ENCODE measurements at places on chromosomes 12 and 14.

- no peak overlapping the region for H3K4me3 ChIP-seq
- DNase-seq = no peak
- no peaks in the 10 kb centered on the region for H3K4me1 ChIP-seq
- no peaks in the 10 kb centered on the region for H3K27me3 ChIP-seq
- H3K36me3 ChIP-seq = no peaks in the 10 kb centered on the region
Observed at GRCh38 chr14:24042746-24043145, 9.1 kb upstream of the CARMIL3 start.

DNA sequence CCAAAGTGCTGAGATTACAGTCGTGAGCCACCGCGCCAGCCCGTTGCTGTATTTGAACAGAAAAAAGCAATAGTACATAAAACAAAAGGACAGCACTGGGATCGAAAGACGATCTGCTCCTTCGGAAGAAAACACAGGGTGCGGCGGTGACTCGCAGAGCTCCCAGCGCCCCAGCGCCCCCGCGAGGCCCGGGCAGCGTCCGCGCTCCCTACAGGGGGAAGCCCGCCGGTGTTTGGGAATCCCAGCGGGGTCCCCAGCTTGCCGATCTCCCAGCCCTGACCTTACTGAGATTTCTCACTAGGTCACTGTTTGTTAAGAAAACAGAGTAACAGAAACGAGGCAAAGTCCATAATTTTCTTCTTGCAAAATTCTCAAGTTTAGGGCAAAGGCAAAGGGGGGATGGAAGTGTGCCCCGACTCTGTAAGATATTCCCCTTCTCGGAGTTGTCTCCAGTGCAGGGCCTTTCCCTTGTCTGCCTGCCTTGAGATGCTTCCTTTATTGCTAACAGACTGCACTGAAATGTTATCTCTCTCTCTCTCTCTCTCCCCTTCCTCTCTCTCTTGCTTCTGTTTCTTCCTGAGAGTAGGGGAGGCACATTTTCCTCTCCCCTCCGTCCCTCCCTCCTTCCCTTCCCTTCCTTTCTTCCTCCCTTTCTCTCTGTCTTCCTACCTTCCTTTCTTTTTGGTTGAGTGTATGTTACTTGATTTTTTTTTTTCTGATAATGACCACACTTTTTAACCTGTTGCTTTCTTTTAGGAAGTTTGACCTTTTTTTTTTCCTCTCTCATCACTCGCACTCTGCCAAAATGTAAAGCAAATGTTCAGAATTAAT is 91.9 kb downstream of the TMEM30B start:
- no peaks in the 10 kb centered on the region for H3K27me3 ChIP-seq
- DNase-seq = peak; percentile 34
- no peaks in the 10 kb centered on the region for H3K4me1 ChIP-seq
- H3K4me3 ChIP-seq = no peak overlapping the region

- DNase-seq = peak; percentile 3
- no peaks in the 10 kb centered on the region for H3K36me3 ChIP-seq
- no peak overlapping the region for H3K4me3 ChIP-seq
- no peaks in the 10 kb centered on the region for H3K27me3 ChIP-seq
- no peak overlapping the region for H3K27ac ChIP-seq
Observed at GRCh38 chr14:49221316-49221715, 364.9 kb downstream of the RPS29 start.

- H3K36me3 ChIP-seq = no peaks in the 10 kb centered on the region
- DNase-seq = no peak
- H3K27me3 ChIP-seq = no peaks in the 10 kb centered on the region
- H3K27ac ChIP-seq = no peak overlapping the region
- H3K4me1 ChIP-seq = no peaks in the 10 kb centered on the region
- H3K4me3 ChIP-seq = no peak overlapping the region
Observed at GRCh38 chr14:56244138-56244789, 126.1 kb downstream of the PELI2 start.

- H3K4me3 ChIP-seq = no peak overlapping the region
- peaks cover 19% of the 10 kb centered on the region for H3K4me1 ChIP-seq
- peak overlapping the region; percentile 82 for H3K27ac ChIP-seq
- DNase-seq = peak; percentile 55
Observed at GRCh38 chr14:24312736-24313507, 1.6 kb downstream of the LTB4R start.
